ENCODE measurements at places on chromosomes 16 and 17.
A peak's percentile ranks its signal among the peaks of the same experiment; 100 is the strongest.

DNA sequence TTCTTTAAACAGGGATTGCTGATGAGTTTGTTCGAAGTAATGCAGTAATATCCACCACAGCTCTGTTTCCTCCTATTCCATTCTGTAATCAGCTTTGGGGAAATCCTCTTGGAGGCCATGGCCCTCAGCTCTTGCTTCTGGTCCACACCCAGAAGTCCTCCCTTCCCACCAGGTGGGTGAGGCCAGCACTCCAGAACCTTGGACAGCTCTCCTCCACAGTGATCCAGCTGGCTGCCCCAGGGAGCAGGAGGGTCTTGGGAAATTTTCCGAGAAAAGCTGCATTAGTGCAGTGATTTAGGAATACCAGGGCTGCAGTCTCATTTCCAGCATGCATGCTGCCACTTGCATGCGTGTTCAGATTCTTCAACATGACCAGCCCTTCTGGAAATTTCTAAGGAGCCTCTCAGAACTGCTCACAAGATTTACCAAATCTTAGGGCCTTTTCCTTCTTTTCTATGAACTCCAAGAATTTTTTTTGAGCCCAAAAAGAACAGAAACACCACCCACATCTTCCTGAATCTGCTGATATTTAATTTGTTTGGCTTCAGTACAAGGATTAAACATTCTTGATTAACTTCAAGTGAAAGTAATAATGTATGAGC lies 4.2 kb downstream of the SMPD3 start:
- DNase-seq = no peak

- no peak for DNase-seq
These were observed 19.7 kb downstream of the DHRS7B start for GRCh38 chr17:21146362-21147015.

GRCh38 chr17:3557768-3558583 lies at the start of gene TRPV3:
TSS of gene TRPV3 (minus strand) at chr17:3557812. CDS start at chr17:3554850, 2,962 bp downstream.
- peak; percentile 38 for DNase-seq

- no peak for DNase-seq
These were observed 4.4 kb downstream of the CBX4 start for GRCh38 chr17:79834565-79835469.

- no peak for DNase-seq
These were observed 183.4 kb downstream of the IRX3 start for GRCh38 chr16:54102888-54103866.

DNA sequence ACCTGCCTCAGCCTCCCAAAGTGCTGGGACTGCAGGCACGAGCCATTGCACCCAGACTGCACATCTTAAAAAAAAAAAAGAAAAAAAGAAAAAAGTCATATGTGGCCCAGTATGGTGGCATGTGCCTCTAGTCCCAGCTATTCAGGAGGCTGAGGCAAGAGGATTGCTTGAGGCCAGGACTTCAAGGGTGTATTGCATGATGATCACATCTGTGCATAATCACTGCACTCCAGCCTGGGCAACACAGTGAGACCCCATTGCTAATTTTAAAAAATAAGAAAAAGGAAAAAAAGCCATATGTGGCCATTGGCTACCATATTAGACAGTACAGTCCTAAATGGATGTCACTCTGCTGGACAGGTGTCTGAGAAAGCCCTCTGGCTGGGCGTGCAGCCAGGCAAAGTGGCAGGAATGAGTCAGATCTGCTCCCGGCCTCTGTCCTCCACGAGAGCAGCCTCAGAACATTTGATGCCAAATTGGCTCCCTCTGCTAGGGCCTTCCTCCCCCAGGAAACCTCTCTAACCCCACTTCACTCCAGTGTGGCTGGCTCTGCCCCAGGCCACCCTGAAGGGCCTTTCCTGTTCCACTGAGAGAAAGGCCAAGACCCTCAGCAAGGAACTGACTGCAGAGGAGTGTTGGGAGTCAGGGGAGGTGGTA lies 14.7 kb downstream of the CA7 start:
- no peak for DNase-seq

GRCh38 chr16:67021321-67021720 lies 7.6 kb upstream of the CBFB start:
- no peak for DNase-seq

- DNase-seq = no peak
These were observed 52.4 kb upstream of the MRPS23 start for GRCh38 chr17:57902117-57902799.

DNA sequence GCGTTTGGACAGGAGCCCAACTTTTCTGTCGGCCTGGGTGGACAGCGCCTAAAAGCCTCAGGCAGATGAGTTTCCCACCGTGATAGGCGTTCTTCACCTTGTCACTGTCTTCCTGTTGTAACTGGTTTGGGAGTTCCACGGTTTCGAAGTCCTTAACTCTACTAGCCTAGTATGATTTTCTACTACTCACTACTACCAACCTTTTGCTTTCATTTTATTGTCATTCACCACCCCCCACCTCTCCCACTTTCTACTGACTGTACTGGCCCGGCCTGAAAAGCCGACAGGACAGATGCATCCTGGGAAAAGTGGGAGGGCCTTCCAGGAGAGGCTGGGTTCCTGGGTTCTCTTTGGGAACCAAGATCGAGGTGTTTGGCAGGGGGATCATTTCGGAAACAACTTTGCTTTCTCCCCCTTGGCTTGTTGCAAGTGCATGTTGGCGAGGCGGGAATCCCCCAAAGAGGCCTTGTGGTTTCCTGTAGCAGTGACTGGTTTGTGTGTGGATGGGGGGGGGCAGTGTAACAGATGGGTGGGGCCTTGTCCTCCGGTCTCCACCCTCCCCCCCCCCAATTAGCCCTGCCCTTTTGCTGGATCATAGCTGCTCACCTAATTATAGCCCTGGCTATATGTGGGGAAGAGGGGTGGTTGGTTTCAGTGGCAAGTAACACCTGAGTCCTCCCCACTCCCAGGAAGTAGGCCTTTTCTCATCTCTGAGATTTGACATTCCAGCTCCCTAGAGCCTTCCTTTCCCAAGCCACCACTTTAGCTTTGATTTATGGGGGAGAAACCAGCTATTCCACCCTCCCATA lies 1.4 kb downstream of the EIF5A start:
- DNase-seq = peak; percentile 84

- DNase-seq = no peak
These were observed at the start of gene MT1G for GRCh38 chr16:56667581-56668571. TSS of gene MT1G (minus strand) at chr16:56668065. CDS start at chr16:56667993, 72 bp downstream.

DNA sequence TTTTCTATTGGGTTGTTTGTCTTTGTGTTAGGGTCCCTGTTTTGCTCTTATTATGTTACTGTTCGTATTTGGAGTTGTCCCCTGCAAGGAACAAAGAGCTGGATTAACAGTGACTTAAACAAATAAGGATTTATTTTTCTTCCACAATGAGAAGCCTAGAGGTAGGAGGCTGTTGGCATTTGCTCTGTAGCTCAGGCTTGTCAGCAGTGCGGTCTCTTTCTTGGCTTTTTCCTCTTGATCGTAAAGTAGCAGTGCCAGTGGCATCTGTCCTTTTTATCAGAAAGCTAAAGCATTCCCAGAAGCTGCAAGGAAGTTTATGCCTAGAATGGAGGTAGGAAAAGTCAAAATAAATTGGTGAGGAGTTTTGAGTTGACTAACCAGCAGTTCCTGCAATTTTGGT lies 154.1 kb downstream of the HS3ST4 start:
- no peak for DNase-seq

DNA sequence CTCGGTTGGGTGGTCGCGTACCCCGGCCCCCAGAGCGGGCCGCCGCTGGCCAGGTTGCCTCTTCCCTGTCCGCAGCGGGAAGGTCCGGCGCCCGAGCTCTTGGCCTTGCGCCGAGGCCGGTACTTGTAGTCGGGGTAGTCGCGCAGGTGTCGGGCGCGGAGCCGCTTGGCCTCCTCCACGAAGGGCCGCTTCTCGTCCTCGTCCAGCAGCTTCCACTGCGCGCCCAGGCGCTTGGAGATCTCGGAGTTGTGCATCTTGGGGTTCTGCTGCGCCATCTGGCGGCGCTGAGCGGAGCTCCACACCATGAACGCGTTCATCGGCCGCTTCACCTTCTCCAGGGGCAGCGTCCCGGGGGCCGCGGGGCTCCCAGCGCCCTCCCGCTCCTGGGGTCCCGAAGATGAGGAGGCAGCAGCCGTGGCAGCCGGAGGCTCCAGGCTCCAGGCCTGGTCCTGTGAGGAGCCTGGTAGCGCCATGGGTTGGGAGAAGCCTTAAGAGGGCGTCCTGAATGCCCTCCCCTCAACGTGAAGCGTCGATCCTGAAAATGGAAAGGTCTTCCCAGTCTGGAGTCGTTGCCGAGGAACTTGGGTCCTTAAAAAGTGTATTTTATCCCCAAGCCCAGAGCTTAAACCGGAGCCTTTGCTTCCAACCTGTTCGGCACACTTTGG lies 558 bp downstream of the SOX15 start:
- peak; percentile 48 for DNase-seq

DNA sequence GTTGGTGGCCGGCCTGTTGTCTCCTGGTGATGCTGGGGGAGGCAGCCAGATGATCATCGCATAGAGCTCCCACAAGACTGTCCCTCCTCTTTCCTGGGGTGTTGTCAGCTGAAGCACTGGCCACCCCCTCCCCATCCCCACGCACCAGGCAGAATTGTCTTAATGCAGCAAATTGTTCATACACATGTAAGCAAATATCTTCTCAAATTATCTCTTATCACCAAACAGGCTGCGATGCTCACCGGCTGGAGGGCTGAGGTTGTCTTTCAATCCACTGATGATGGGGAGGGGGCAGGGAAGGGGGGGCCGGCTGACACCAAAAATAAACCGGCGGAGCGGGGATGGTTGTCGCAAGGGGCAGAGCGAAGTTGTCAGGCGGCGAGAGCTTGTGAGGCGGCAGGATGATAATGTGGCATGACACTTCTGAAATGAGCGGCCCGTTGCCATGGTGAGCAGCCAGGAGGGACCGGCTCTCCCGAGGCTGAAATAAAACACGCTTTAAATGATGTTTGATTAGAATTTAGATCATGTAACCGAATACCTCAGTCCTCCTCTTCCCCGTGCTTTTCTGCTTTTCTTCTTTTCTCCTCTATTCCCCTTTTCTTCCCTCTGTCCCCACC lies 59.8 kb downstream of the MRM1 start:
- no peak for DNase-seq

GRCh38 chr17:44781551-44782325 lies 22.9 kb downstream of the ADAM11 start:
- no peak for DNase-seq

DNA sequence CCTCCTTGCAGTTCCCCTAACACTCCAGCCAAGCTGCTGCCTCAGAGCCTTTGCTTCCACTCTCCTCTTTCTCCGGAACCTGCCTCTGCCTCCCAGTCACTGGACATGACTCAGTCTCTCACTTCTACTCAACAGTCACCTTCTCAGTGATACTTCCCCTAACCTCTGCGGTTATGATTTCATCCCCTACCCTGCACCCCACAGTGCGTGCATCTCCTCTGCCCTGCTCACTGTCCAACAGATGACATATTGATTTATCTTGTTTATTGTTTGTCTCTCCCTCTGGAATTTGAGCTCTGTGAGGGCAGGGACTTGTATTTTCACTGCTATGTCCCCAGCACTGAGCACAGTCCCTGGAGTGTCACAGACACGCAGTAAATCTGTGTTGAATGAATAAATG lies 100.7 kb downstream of the CYLD start:
- no peak for DNase-seq

GRCh38 chr17:7336240-7337175 lies at the start of gene ACAP1:
TSS of gene ACAP1 (plus strand) at chr17:7336529. CDS start at chr17:7336735, 206 bp downstream.
- DNase-seq = peak; percentile 77

Data from effector CD4-positive, alpha-beta T cell (primary cell).